ENCODE measurements at places on chromosomes 3 and 15. TPM values are rescaled to one million over a fixed set of nuclear protein-coding genes. Genes with fewer than 3 reads are reported as not detected.
A peak's percentile ranks its signal among the peaks of the same experiment; 100 is the strongest.

LRTM1 gene
- polyA plus RNA-seq, result 96.7 TPM

PLA2G4E gene
- 0.50 TPM for polyA plus RNA-seq

FBXO40 gene
- polyA plus RNA-seq, result 2.7 TPM

SHC4 gene
- 2.8 TPM for polyA plus RNA-seq

WNT7A gene
- polyA plus RNA-seq, result 0.27 TPM

POTEB gene
- polyA plus RNA-seq, result not detected

GRCh38 chr15:40958723-40959122 is 5.5 kb downstream of the CHAC1 start:
- no peak for DNase-seq

GRCh38 chr3:25438791-25439555 is 10.9 kb downstream of the RARB start:
- DNase-seq, result no peak

- no peak for DNase-seq
Measured at GRCh38 chr15:93031103-93031464, 57.9 kb downstream of the RGMA start.

DNA sequence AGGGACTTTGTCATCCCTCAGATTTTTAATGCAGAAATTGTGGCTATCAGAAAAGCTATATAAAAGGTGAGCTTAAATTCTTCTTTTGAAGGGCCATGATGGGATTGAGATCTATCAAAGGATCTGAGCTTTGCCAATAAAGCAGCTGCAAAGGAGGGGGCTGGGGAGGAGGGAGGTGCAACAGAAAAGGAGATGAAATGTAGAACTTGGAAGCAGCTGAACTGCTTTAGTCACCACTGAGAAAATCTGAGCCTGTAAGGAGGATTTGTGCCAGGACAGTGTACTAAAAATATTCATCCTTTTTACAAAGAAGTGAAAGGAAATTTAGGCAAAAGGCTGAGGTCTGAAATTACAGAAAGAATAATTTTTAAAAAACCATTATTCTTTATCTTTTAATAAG is 10.4 kb downstream of the TSPAN3 start:
- DNase-seq, result peak; percentile 69

GRCh38 chr15:91409387-91409786 is 309.3 kb downstream of the SV2B start:
- DNase-seq, result no peak

DNA sequence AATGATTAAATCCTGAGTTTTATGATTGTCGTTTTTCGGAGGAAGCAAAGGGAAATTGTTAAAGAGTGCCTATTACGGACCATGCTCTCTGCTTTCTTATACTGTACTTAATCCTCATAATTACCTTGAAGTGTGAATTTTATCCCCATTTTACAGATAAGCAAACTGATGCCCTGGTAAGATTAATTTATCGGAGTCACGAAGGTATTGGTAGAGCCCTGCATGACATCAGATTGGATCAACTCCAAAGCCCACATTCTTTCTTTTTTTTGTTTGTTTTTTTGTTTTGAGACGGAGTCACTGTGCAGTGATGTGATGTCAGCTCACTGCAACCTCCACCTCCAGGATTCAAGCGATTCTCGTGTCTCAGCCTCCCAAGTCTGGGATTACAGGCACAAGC is 1.6 kb upstream of the GNB4 start:
- DNase-seq, result no peak

DNA sequence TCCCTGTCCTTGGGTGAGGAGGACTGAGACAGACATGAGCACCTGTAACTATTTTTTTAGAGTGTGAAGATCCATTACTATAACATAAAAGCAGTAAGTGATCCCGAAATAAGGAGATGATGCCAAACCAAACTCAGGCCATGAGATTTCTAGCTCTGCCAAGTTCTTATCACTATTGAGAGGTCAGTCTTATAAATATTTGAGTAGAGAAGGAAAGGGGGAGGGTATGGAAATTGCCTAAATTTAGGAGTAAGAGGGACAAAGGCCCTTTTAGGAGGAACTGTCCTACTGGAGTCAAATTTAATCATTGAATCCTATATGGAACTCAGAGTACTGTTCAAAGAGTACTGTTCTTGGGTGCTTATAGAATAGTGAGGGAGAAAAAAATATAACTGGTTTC is 326.9 kb upstream of the NAALADL2 start:
- DNase-seq, result no peak

DNA sequence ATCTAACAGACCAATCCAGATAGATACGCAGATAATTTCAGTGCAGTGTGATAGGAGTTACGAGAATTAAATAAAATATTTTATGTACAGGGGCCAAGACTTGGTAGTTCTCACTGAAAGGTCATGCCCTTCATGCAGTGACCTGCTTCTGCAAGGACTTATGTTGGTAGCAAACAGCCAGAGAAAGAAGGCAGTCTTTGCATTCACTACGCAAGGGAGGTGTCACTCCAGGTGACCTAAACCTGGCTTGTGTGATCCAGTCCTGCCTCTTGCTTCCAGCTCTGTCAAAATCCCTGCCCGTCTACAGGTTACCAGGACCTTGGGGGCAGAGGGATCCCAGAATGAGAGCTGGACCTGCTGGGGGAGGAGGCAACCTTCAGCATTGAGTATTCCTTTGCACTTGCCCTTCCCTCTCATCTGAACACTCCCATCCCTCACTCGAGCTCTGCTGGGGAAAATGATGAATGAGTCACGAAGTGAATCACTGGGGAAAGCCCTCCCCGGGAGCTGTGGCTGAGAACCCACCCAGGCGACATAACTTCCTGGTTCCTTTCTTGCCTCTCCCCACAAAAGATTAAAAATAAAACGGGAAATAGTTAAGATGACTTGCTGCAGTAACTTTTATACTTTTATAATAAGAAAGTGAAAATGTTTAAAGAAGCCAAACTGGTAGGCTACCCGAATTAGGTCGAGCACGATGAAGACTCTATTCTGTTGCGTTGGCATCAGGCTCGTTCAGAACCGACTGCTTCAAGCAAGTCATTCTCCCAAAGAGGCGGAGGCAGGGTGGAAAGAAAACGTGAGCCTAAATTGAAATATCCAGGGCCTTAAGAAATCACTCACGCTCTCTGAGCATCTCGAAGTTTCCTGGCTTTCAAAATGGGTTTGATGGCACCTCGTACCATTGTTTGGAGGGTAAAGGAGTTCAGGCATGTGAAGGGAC is 216.1 kb downstream of the SLCO3A1 start:
- DNase-seq, result peak; percentile 23

- no peak for DNase-seq
Measured at GRCh38 chr15:82977076-82977475, 8.9 kb upstream of the RAMAC start.

DNA sequence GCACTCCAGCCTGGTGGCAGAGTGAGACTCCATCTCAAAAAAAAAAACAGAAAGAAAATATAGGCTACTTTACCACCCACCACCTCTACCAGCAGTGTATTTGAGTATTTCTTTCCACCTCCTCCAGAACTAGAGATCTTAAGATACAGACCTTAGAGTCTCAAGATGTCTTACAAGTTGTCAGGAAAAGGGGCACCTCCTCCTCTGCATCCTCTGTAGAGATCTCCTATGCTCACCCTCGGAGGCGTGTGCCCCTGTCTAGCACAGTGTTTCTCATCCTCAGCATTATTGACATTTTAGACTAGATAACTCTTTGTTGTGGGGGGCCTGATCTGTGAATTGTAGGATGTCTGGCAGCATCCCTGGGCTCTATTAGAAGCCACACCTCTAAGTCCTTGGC is 27.7 kb upstream of the P4HTM start:
- DNase-seq, result no peak

DNA sequence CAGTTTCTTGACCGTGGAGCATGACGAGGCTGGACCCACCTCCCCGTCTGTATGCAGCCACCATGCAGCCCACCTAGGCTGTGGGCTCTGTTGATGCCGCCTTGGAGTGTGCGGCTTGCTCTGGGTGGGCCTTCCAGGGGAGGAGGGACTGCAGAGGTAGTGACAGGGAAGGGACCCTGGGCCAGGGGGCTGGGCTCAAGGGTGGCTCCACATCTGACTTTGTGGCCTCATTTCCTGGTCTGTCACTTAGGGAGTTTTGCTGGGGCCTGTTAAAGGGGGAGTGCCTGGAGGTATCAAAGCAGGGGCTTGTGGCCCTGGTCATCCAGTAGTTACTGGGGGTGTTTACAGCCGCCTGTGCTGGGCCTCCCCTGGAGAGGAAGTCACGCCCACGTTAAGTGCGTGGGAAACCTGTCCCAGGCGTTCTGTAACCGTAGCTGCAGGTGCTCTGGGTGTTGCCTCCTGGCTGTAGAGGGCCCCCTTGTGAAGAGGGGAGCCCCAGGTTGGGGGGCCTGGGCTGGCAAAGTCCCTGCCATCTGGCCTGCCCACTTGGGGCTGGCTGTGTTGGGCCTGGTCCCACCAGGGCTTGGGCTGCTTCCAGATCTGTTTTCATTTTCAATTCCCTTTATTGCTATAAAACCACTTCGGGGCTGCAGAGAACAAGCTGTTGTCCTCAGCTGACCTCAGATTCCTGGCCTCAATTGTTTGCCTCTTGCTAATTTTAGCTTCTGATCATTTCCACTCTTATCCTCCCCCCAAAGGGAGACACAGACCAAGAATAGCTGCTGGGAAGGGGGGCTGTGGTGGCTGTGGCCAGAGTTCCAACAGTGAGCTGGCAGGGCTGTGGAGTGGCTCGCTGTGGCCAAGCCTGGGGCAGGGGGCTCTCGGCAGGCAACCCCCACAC is 26.5 kb downstream of the KLF13 start:
- peak; percentile 84 for DNase-seq

DNA sequence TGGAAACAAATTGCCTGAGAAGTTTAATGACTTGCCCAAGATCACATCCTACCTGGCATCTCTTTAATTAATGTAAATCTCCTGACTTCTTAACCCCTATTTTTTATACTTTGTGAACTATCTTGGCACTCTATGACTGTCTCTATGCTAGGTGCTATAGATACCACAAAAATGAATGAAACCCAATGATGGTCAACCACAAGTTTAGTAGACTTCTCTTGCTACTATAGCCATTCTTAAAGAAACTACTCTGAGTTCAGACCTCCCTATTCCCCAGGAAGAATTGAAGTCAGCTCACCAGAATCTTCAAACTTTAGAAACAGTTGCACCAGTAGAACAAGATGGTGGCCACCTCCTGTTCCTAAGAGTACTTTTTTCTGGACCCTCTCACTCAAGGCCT is 191.1 kb downstream of the RSL24D1 start:
- DNase-seq, result no peak

DNA sequence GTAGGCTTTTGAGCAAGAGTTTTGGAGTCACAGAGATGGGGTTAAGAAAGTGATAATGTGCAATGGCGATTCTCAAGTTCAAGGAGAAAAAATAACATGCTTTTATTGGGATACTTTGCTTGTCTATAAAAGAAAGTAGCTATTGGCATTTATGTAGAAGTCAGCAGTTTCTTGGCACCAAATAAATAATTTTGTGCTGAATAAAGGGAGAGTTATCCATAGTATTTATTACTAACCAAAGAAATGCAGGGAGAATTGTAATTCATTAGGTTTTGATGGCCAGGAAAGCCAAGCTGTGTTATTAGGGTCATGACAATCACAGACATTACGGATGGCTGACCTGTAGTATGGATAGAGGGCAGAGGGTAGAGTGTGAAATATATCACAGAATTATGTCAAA is 33.1 kb downstream of the BTD start:
- DNase-seq, result no peak

DNA sequence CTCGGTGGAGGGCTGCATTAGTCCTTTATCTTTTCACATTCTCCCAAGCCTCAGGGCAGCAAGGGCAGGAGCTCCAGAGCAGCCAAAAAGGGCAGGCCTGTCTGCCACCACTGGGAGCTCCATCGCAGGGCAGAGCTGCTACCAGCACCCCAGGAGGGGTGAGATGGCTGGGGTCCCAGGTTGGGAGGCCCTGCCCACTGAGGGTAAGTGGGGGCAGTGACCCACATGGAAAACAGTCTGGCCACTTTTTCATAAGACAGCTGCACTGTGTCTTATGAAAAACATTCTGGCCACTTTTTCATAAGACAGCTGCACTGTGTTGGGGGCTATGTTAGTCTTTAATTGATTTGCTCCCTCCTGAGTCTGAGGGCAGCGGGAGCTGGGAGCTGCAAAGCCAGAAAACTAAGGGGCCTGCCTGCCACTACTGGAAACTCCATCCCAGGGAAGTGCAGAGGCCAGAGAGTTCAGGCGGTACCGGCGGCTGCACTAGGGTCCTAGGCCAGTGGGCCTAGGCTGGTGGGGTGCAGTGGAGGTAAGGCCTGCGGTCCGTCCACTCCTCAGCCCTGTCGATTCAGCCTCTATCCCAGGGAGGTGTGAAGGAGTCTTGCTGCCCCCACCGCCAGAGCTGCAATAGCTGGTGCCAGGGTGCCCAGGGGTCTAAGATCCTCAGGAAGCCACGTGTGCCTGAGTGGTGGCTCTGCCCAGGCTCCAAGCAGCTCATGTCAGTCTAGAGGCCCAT is 45.4 kb downstream of the TMCO5A start:
- DNase-seq, result peak; percentile 45

DNA sequence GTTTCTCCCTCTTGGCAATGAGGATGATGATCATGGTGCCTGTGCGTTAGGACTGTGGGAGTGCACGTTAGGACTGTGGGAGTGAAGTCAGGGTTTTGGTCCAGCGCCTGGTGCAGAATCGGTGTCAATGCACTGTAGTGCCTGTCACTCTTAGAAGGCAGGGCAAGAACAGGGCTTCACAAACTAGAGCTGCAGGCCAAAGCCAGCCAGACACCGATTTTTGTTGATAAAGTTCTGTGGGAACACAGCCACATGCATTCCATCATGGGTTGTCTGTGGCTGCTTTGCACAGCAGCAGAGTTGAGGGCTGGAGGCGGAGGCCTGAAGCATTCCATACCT is 32.6 kb upstream of the NR2C2 start:
- no peak for DNase-seq

DNA sequence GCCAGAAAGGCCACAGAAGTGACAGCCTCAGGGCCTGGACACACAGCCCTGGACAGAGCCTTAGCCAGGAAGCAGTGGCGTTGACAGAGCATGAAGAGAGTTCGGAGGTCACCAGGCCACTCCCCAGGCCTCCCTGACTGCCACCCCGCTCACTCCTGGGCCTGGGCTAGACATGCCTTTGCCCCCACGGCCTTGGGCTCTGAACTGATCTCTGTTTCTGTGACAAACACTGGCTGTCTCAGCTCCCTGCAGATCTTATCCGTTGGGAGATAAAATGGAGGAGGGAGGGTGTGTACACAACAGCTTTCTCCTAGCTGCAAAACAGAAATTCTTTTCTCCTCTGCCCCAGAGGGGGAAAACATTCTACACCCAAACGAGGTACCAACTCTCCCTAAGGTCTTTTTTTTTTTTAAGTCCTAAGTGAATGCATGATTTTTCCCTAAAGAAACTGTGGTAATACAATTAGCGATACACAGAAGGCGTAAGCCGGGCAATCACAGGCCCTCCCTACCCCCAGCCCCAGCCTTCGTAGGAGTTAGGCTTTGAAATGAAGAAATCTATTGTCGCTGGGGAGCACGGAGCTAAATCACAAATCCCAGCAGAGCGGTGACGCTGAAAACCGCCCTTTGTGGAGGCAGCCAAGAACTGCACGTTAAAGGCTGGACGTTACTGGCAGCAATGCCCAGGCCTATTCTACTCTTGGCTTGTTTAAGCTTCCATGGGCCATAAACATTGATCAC is 45.0 kb downstream of the SRGAP3 start:
- DNase-seq, result no peak

DNA sequence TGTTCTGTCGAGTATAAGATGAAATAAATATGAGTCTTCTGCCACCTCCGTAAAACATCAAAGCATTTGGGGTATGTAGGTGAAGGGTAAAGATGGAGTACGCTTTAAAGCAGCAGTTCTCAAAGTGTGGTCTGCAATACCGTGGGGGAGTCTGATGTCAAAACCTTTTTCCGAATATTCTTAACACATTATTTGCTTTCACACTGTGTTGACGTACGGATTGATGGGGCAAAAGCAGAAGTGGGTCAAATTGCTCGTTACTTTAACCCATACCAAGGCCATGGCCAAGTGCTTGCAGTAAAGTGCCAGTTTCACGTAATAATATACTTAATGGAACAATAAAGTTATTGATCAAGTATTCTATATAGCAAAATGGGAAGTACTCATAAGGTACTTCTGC is 36.3 kb downstream of the PAK2 start:
- DNase-seq, result no peak
